NCI-H2081 treated with DMSO at 0.1 percent for 48 hours (cell line): ENCODE measurements at places on chromosomes 4 and X.

GRCh38 chr4:14415146-14415545 is 587.1 kb upstream of the CPEB2 start:
- DNase-seq, result no peak

DNA sequence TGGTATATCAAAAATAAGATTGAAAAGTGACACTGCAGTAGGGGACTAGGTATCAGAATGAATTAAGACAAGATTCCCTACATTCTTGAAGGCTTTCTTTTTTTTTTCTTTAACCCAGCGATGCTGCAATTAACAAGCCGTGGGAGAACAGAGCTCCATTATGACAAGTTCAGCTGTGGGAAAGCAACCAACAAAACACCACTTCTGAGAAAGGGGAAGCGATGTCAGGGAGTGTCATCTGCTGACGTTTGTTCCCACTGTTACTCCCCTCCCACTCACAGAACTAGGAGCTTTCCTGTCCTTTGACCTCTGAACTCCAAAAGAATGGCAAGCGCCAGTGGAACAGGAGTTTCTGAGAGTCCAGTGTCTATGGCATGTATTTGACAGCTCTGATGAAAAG is 90.2 kb upstream of the SLITRK2 start:
- no peak for DNase-seq

GRCh38 chrX:130543603-130544325 is 142.0 kb downstream of the RBMX2 start:
- no peak for DNase-seq

DNA sequence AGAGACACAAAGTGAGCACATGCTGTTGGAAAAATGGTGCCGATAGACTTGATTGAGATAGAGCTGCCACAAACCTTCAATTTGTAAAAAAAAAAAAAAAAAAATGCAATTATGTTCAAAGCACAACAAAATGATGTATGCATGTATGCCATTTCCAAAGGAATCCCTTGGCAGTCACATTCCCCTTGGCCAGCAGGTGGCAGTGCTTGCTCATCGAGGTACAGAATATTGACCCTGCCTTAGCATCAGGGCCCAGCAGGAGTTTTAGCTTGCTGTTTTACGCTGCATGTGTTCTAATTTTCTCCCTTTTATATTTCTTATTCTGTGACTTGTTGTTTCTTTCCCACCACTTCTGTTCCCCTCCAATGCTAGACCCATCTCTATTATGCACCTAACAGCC is 34.5 kb upstream of the CYBB start:
- DNase-seq, result peak; percentile 26
